ENCODE measurements at places on chromosomes 12 and 14.

DNA sequence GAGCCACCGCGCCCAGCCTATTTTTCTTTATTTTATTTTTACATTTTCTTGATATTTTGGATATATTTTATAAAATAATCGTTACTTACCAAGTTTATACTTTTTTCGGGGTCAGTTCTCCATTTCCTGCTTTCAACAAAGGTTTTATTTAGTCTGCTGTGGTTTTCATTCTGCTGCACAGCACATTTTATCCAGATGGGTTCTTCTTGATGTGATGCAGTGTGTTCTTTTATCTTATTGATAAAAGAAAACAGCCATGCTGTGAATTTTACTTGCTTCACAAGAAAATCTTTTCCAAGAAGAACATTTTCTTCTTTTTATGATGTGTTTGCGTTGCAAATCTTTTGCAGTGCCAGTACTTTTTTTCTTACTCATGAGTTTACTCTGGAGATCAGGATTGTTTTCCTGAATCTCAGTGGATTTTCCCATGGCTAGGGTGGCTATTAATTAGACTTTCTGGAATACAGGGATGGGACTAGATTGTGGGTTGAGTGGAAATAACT is 192.5 kb downstream of the ADGRD1 start:
- no peak for DNase-seq

DNA sequence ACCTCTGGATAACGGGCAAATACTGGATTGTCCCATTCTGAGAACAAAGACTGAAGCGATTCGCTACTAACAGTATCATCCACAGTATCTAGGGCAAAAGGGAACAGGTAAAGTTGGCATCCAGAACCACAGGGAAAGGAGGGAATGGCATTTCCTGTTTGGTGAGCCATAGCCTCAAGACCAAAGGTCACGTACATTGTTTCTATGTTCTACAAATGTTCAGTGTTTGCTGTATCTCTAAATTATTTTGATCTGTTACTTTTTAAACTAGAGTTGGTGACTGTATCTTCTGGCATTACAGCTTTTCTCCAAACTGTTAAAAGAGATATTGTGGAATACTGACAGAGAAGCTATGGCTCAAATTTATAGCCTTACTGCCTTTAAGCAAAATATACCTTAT is 9.7 kb downstream of the MLH3 start:
- DNase-seq: peak; percentile 52

- DNase-seq: no peak
These were observed 368.0 kb downstream of the ALG10 start for GRCh38 chr12:34390171-34390841.

GRCh38 chr12:83130178-83130577 is 443.5 kb downstream of the TMTC2 start:
- no peak for DNase-seq

DNA sequence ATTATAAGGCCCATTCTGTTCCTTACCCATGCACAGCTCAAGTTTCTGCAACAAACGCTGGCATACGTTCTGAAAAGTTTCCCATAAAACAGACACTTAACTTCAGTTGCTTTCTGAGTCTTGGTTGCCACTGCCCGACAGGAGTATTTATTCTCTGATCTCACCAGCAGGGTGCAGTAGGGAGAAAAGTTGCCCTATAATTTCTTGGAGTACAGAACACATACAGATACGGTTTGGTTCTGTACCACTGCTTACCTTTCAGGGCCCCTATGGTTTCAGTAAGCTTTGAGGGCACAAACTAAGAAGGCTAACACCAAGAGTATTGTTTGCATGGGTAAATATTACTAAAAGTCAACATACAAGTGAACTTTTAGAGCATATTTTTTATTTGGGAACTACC is 77.9 kb downstream of the SPATA7 start:
- peak; percentile 11 for DNase-seq

GRCh38 chr14:30869551-30870155 is 4.7 kb upstream of the COCH start:
- DNase-seq: no peak

DNA sequence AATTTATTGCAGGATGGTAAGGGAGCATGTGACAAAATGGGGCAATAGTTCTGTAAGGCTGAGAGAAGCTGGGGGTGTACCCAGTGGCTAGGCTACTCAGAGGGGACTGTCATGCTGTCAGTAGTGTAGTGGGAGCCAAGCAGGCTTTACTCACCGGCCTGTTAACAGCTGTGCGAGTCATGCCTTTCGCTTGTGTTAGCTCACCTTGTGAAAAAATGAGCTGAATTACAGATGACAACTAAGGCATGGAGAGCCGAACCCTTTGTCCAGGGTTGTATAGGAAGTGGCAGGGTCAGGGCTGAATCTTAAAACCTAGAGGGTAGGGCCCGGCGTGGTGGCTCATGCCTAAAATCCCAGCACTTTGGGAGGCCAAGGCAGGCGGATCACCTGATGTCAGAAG is 37.9 kb downstream of the SH2B3 start:
- peak; percentile 76 for DNase-seq

DNA sequence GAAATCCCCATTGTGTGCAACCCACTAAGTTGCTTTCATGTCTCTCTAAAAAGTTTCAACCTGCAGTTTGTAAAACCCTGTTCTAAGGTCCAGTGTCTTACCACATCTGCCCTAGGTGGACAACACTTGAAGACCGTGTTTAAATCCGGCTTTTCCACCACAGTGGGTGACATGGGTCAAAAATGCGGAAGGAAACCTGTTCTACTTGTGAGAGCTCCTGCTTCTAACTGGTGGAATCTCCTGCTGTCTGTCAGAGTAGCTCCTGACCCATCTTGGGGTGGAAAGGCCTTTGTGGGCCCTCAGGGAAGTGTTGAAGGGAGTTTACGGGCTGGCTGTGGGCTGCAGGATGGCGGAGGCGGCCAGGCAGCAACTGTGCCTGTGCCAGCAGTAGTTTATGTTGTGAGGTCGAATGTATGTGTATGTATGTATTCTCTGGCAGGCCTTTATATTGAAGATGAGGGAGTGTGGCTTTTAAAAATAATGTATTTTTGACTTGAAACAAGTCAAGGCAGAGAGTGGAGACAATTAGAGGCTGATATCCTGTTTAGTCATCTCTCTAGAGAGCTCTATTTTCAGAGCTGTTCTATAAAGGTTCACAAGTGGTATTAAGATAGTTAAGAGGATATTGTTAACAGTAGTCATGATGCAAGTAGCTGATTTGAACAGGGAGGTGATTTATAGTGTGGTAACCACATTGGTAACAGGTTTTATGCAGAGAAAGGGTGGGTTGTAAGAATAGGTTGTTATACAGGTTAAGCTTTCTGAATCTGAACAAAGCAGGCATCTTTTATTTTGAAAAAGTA is 67.0 kb downstream of the PRKCH start:
- peak; percentile 80 for DNase-seq

- no peak for DNase-seq
These were observed 396.6 kb downstream of the SNAPC1 start for GRCh38 chr14:62158779-62159178.

DNA sequence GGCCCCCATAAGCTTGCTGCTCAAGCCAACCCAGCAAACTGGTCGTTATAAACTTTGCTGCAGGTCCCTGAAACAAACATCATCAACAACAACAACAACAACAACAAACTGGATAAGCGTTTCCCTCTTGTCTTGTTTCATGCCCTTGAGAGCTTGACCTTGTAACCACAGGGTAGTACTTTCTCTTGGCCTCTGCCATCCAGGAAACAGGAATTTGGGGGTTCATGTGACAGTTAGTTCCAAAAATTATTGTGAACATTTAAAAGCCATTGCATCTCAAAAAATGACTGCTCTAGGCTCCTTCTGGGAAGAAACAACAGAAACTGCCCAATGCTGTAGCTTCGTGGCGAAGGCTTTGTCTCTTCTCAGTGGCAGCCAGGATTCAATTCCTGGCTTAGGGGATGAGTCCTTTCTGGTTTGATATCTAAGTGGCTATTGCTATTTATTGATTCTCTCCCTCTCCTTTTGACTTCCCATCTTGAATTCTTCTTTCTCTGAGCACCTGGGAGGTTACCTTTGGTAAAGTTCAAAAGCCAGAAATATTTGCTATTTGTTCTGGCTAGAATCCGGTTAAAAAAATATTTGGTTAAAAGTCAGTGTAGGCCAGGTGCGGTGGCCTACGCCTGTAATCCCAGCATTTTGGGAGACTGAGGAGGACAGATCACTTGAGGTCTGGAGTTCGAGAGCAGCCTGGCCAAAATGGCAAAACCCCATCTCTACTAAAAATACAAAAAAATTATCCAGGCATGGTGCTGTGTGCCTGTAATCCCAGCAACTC is 52.0 kb upstream of the CPM start:
- DNase-seq: no peak

- peak; percentile 98 for DNase-seq
These were observed 141.3 kb upstream of the HIF1A start for GRCh38 chr14:61553730-61554641.

DNA sequence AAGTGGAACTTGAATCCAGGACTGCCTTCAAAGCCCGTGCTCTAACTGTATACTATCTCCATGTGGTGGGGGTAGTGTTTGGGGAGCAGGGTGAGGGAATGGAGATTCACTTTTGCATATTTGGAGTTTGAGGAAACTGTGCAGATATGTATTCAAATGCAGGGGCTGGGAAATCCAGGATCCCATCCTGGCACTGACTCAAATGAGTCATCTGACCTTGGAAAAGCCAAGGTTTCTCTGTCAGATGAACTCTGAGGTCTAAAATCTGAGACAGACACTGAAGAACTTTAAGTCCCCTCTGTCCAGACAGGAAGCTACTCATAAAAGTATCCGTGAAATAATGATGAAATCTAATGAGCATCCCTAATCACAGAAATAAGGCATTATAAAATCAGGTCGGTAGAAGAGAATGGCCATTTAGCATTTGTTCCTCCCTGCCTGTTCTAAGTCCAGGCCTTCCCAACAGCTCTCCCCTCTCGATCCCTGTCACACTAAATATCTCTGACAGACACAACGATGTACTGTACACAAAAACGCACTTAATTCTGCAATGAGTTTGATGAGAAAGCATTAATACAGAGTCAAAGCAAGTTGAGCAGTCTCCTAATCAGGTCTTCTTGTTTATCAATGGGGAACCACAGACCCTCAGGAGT is 14.4 kb downstream of the NIN start:
- DNase-seq: peak; percentile 67

DNA sequence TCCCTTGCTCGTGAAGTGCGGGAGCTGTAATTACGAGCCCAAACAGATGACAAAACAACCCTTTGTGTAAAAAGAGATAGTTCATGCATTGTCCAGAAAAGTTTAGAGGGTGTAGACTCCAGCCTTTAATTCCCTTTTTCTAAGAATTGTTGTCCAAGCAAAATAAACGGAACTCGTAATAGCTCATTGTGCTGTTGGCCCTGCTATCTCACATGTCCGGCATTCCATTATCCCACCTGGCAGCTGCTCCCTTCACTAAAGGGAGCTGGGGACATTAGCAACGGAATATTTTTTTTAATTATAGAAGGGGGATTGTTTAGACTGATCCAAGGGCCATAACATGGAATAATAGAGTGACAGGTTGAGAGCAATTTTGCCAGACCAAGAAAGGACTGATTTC is 277.5 kb upstream of the TBX3 start:
- DNase-seq: no peak

DNA sequence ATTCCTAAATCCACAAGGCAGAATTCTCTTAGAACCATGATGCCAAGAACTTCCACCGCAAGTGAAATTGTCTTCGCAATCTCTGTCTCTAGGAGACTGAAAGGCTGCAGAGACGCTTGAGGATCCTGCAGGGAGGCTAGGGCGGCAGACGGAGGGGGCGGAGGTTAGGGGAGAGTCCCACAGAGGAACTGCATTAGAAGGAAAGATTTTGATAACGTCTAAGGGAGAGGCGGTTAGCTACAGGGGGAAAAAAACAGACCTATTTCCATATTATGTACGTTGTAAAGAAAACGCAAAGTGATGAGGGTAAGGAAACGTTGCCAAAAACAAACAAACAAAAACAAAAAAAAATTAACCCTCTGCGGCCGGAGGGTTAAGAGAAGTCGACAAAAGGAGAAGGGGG is 595 bp downstream of the KLHL28 start:
- DNase-seq: peak; percentile 70

DNA sequence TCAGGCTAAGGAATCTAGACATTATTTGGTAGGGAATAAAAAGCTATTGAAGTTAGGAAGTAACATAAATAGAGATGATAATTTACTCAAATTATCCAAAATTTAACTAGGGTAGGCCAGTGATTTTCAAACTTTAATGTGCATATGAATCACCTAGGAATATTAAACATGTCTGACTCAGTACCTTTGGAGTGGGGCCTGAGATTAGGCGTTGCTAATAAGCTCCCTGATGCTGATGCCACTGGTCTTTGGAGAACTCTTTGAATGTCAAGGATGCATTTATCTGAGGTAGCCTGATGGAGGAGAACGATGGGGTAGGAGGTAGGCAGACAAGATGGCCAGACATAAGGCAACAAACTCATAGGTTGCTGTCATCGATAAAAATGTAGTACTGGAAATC is 33.2 kb downstream of the EFCAB11 start:
- DNase-seq: peak; percentile 46

GRCh38 chr12:107775093-107775721 is 703 bp downstream of the ASCL4 start:
- no peak for DNase-seq

GRCh38 chr12:21648378-21648777 is 9.3 kb downstream of the LDHB start:
- no peak for DNase-seq

DNA sequence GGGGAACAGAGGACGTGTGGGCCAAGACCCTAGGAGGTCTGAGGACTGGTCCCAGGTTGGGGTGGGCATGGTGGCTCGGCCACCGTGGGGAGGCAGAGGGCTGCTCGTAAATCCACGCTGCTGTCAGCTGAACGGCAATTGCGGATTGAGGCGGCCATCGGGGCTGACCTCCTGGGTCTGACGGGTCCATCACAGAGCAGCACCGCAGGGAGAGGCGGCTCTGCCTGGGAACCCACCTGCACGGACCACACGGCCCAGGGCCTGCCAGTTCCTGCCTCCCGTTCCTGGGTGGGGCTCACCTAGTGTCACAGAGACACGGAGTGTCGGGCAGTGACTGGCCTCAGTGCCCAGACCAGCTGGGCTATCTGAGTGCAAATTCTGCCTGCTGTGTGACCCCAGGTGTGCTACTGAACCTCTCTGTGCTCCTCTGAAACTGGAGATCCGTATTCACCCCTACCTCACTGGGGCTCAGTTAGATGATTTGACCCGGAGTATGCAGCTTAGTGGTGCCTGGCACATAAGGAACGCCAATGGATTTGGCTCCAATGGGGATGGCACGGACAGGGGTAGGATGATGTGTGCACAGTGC is 53.1 kb downstream of the KIF26A start:
- DNase-seq: no peak

- DNase-seq: peak; percentile 50
These were observed 150.9 kb downstream of the EMP1 start for GRCh38 chr12:13347241-13348043.

- no peak for DNase-seq
These were observed 2.2 kb upstream of the PXN start for GRCh38 chr12:120267736-120268135.
